ENCODE measurements at places on chromosomes 11 and 22. TPM values are rescaled to one million over a fixed set of nuclear protein-coding genes. Genes with fewer than 3 reads are reported as not detected.

The MAP6 gene
- 0.86 TPM for total RNA-seq

The OR8G5 gene
- total RNA-seq: not detected

The EXT2 gene
- total RNA-seq: 22.2 TPM

The ARHGAP42 gene
- total RNA-seq: 9.6 TPM

The POLD3 gene
- total RNA-seq: 5.7 TPM

The TXN2 gene
- total RNA-seq: 56.7 TPM

The CFAP300 gene
- not detected for total RNA-seq

The SHANK3 gene
- total RNA-seq: 11.3 TPM

The GAB4 gene
- total RNA-seq: not detected

- DNase-seq: no peak
Measured at GRCh38 chr11:46969379-46969778, 32.8 kb downstream of the CSTPP1 start.

- peak; percentile 47 for DNase-seq
Measured at GRCh38 chr11:130652671-130653335, 204.4 kb downstream of the ADAMTS15 start.

- DNase-seq: no peak
Measured at GRCh38 chr11:71537537-71537936, 288 bp upstream of the KRTAP5-8 start.

DNA sequence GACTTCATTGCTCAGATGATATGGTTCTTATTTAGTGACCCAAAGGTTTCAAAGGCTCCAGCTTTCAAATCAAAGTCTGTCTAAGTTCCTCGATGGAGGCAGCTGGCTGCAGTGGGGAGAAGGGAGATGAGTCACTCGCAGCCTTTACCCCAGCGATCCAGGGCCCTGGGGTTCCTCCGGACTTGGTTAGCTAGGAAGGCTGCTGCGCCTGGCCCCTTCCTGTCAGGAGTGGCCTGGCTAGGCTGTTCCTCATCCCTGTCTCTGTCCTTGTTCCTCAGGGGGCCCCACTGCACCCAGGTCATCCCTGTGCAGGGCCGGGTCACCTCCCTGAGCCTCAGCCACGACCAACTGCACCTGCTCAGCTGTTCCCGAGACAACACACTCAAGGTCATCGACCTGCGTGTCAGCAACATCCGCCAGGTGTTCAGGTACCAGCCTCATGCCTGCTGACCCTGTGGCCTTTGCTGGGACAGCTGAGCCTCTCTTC lies 13.9 kb downstream of the ATG16L2 start:
- peak; percentile 73 for DNase-seq

DNA sequence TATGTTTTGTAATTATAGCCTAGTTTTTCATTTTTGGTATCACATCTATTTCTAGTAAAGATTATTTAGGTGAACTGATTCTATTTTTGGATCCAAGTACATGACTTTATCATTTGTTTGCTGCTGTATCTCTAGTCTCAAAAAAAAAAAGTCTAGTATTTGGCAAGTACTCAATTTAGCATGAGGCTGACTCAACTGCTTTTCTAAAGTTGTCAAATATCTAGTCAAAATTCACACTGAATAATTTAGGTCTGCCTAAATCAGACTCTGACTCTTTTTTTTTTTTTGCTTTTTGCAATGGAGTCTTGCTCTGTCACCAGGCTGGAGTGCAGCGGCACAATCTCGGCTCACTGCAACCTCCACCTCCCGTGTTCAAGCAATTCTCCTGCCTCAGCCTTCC lies 2.4 kb downstream of the OOSP4A start:
- no peak for DNase-seq

DNA sequence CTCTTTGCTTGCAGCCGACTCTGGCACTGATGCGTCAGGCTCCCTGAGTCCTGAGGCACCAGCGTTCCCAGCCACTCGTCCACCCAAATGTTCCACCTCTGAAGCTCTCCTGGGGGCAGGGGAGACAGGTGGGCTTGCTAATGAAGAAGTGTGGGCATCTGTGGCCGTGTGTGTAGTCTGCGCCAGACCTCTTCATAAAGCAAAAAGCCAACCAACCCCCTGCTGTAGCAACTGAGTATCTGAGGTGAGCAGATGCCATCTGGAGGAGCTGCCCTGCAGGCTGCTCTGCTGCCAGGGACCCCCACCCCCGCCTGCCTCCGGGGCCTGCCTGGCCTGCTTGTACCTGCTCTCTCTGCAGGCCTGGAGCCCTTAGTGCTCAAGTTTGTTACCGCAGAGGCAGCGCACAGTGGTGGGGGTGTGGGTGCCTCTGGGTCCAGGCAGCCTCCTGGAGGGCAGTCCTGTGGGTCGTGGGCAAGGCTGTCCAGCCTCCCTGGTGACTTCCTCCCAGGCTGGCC lies 272.5 kb downstream of the TBC1D22A start:
- peak; percentile 8 for DNase-seq

DNA sequence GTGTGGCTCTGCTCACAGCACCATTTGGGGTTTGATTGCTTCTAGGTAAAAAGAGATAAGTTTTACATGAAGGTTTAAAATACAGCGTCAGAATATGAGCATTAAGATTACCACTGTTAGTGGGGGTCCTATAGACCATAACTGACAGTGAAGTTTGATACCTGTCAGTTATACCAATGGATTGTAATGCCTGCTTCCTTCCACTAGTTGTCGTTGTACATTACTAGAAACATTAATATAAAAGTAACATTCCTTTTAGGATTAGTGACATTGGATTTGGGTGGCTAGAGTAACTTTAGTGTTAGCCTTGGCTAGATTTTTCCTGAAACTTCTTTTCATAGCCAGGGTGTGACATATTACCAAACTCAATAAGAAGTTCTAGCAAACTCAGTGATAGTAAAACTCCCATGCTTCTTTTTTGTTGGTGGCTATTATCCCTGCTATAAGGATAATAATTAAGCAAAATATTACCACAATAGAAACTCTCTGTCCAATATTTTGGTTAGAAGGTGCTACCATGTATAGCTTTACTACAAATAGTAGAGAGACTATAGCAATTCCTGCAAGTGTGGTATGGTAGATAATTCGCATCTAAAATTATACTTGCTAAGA lies 57.1 kb downstream of the FAM181B start:
- no peak for DNase-seq

GRCh38 chr11:35723913-35724312 lies 61.3 kb downstream of the TRIM44 start:
- DNase-seq: no peak

- peak; percentile 19 for DNase-seq
Measured at GRCh38 chr22:46049726-46050450, 72.9 kb upstream of the WNT7B start.

DNA sequence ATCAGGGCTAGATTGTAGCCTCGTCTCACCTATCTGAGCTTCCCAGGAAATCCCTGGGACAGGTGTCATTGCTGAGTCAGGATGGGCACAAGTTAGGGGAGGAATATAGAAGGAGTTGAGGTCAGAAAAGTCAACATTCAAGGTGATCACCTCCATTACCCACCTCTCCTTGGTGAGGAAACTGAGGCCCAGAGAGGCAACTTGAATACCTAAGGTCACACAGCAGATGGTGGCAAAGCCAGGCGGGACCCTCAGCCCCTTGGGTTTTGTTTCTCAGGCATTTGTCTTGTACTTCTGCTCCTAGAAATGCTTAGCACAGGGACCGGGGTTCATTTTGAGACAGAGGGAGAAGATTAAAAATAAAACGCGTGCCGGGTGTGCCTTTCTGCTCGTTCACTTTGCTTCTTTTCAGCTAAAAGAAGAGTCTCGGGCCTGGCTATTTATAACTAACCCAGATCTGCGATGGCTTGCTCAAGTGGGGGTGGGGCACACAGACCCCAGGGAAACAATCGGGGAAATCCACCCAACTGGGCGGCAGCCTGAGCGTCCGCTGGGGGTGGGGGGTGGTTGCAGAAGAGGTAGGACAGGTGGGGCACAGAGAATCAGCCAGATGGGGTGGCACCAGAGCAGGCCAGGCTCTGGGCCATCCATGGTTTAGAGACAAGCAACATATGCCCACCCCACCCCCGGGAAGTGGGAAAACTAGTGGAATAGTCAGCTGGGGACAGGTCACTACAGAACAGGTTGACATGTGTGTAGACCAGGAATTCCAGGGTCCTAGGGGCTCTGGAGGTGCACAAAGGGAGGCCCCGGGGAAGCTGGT lies 3.9 kb upstream of the GNAZ start:
- DNase-seq: no peak

DNA sequence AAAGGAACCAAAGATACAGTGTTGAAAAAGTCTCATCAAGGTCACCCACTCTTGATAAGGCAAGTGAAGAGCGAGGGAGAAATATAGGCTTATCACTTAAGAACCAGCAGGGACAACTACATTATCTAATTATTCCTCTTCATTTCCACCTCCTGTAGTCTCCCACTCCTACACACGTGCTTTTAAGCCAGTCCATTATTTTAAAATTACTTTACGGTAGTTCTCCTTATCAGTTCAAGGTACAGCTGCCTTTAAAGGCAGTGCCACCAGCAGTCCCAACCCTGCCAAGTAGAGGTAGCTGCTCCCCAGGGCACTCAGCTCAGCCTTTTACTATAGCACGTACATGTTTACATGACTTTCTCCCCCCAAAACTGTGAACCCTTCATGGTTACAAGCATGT lies 161.5 kb upstream of the BLID start:
- no peak for DNase-seq

- no peak for DNase-seq
Measured at GRCh38 chr22:38731703-38732161, 24.1 kb downstream of the SUN2 start.

DNA sequence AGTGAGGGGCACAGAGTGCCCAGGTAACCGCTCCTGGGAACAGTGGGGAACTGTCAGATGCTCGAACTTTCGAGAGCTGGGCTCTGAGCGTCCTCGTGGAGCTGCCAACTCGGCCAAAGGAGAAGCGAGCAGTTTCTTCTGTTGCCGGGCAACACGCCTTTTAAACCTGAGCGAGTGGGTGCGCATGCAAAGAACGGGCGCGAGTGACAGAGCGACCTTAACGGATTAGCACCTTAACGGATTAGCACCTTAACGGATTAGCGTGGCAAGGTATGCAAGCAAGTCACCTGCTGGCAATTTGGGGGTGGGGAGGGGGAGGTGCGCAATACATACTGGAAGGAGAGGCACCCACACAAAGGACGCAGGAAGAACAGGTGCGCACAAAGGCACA lies 61.8 kb upstream of the PRODH start:
- no peak for DNase-seq

GRCh38 chr11:3986301-3986700 lies 108.3 kb upstream of the RRM1 start:
- DNase-seq: no peak

DNA sequence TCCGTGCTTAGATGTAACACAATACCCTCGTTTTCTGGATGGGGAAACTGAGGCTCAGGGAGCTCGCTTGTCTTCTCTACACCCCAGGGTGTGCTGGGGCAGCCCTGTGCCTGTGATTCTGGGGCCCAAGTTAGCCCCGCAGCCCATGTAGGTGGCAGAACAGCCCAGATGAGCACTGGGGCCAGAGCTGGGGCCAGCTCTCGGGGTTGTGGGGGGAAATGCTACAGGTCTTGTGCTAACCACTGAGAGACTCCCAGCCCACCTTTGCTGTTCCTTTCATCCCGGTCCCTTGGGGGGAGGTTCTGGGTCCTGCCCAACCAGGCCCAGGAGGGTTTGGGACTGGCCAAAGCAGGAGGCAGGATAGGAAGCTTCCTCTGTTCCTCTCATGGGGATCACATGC lies 13.5 kb downstream of the MYEOV start:
- DNase-seq: peak; percentile 41

GRCh38 chr11:115743719-115744118 lies 239.5 kb upstream of the CADM1 start:
- no peak for DNase-seq

DNA sequence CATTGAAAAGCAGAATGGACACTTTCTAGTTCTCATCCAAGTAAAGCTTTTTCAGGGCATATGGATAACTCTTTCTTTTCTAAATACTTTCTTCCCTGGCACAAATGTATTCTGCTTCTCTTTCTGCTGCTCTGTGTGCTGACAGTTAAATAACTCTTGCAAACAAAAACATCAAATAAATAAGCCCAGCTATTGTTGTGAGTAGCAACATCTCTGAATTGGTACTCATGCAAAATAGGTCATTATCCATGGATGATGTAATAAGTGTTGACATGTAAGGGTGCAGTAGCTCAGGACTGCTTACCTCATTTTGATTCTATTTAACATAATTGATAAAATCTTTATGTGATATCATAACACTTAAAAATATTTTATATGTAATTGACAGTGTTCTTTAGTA lies 164.3 kb downstream of the MSANTD4 start:
- DNase-seq: no peak

- no peak for DNase-seq
Measured at GRCh38 chr11:102177974-102178631, 67.9 kb downstream of the YAP1 start.

GRCh38 chr11:114832532-114833125 lies 154.3 kb downstream of the NXPE2 start:
- no peak for DNase-seq

DNA sequence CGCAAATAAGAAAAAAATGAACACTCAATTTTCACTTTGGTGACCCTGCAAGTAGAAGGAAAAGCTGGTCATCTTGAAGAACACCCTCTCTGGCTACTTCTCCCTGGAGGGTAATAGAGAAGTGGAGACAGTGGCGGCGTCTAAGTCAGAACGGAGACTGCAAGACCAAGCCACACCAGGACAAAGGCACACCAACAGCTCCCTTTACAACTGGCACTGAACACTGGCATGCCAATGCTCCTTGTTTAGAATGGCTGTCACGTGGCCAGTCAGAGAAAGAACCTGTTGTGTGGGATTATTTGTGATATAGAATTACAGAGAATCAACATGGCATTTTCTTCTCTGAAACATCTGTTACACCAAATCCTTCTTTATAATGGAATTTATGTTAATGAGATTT lies 61.3 kb upstream of the YPEL1 start:
- no peak for DNase-seq

DNA sequence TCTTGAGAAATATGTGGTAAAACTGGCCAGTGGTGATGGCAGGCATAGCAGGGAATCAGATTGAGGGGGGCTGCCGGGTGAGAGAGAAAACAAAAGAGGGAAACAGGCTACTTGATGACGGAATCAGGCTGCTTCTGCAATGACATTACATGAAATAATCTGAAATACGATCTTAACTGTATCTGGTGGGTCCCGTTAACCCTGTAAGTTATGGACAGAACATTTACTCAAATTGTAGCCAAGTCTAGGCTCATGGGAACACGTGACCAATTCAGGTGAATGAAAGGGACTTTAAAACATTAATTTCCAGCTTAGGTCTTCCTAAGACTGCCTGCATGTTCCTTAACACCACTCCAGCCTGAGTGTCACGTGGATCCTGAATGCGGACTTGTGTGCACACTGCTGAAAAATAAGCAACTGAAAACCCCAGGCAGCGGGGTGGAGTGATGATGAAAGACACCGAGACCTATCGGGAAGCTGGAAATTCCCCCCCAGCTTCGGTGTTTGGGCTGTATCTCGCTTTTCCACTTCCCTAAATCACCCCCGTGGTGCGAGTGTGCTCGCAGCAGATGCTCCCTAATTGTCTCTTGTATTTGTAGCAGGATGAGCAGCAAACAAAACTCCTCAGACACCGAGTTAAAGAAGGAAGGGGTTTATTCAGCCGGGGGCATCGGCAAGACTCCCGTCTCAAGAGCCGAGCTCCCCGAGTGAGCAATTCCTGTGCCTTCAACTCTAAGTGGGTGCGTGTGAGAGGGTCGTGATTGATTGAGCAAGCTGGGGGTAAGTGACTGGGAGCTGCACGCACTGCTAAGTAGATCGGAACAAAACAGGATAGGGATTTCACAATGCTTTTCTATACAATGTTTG lies 145.0 kb upstream of the GRK3 start:
- DNase-seq: no peak

- DNase-seq: peak; percentile 7
Measured at GRCh38 chr22:29203488-29204454, 1.9 kb upstream of the EMID1 start.

Measured in right lobe of liver (tissue), 6 donors.